Astrocyte of the spinal cord (primary cell): ENCODE measurements at places on chromosomes 2 and 18.

- no peak for DNase-seq
Measured at GRCh38 chr2:154428022-154428421, 270.5 kb upstream of the KCNJ3 start.

DNA sequence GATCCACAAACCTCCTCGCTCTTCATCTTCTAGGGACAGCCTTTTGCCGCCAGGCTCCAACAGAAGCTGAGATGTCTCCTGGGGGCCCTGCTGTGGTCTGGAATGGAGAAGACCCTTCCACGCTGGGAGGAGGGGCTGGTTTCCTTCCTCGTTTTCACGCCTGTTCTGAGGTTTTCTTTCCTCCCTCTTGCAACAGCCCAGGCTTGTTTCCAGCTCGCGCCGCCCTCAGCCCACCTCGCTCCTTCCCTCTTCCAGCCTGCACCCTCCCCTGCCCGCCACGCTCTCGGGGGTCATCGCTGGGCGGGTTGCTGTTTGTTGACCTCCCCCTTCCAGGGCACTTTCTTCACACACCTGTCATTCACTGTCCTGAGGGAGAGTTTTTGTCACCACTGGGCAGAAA, 55.4 kb downstream of the VAPA start:
- no peak for DNase-seq

GRCh38 chr2:29310650-29311348, 195.6 kb downstream of the CLIP4 start:
- no peak for DNase-seq

GRCh38 chr2:18500333-18500732, 60.1 kb downstream of the RDH14 start:
- DNase-seq = peak; percentile 64

DNA sequence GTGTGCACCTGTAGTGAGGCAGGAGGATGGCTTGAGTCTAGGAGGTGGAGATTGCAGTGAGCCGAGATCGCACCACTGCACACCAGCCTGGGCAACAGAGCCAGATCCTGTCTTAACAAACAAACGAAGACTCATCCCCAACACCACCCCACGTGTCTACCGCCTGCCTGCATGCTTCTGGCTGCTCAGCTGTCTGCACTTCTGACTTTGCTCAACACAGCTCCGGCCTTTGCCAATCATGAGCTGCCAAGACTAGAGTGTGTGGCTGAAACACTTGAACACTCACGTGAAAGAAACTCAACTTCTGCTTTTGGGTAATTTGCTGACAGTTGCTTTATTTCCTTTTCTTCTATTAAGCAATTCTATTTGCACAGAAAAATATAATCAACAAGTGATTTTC, 32.1 kb upstream of the SP3 start:
- DNase-seq = no peak
